ENCODE measurements at places on chromosomes 12 and 14.

GRCh38 chr12:77610446-77610845 lies 220.2 kb upstream of the NAV3 start:
- no peak for DNase-seq

DNA sequence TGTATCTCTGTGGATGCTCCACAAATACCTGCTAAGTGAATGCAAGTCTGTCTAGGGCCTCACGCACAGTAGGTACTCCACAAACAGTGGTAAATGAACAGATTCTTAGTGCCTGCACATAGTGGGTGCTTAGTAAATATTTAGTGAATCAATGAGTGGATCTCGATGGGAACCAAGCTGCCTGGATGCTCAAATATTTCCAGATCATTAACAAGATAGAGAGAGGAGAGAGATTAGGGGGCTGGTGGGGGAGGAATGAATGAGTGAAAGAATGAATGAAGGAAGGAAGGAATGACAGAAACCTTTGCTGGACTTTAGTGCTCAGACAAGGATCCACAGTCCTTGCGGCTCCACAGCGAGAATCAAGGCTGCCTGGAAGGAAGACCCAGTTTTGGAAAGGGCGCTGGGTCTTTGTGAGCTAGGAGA lies 118.2 kb downstream of the SCARB1 start:
- no peak for DNase-seq

- DNase-seq: no peak
Observed at GRCh38 chr12:1443421-1444141, 150.8 kb downstream of the FBXL14 start.

- DNase-seq: no peak
Observed at GRCh38 chr12:57004651-57005050, 1.7 kb downstream of the ZBTB39 start.

GRCh38 chr12:102865821-102866615 lies 51.0 kb downstream of the PAH start:
- no peak for DNase-seq
